Stimulated activated CD8-positive, alpha-beta memory T cell treated with anti-CD3 and anti-CD28 coated beads, Interleukin-7, amount 100 ng/mL, for 48 hours (primary cell): ENCODE measurements at places on chromosomes 11 and 22.

GRCh38 chr22:21762712-21763581 lies 27.4 kb upstream of the YPEL1 start:
- peak; percentile 21 for DNase-seq

DNA sequence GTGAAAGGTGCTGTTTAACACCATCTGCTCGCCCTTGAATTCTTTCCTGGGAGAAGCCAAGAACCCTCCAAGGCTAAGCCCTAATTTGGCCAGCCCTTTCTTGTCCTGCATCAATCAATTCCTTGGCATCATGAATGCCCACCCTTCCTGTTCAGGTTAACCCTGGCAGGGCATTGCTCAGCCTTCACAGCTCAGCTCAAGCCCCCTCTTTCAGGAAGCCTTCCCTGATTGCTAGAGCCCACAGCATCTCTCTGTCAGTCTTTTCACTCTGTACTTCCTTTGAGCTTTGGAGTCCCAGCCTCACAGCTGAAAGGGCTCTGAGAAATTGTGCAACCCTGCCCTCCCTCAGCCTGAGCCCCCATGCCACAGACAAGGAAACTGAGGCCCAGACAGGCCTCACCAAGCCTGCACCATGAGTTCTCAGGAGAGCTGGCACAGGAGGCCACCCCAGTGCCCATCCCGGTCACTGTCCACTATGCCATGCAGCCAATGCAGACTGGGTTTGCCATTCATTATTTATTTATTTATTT lies 16.9 kb downstream of the RPL3 start:
- DNase-seq, result no peak

DNA sequence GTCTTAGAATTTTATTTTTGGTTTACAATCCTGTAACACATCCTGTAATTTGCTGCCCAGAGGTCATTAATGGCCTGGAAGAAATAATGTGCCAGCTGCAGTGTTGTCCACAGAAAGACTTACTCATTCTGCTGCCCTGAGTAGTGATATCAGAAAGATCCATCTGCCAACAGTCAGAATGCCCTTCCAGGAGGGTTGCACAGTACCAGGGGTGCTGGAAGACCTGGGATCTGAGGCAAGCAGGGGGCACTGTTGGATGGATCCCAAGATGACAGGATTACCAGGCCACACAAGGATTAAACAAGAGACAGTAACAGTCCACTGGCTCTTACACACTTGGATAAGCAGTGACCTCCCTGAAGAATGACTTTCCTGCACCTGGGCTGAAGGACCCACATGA lies 93.8 kb upstream of the TOP3B start:
- DNase-seq, result no peak

- no peak for DNase-seq
Measured at GRCh38 chr11:117175104-117175503, 3.4 kb upstream of the SIDT2 start.

DNA sequence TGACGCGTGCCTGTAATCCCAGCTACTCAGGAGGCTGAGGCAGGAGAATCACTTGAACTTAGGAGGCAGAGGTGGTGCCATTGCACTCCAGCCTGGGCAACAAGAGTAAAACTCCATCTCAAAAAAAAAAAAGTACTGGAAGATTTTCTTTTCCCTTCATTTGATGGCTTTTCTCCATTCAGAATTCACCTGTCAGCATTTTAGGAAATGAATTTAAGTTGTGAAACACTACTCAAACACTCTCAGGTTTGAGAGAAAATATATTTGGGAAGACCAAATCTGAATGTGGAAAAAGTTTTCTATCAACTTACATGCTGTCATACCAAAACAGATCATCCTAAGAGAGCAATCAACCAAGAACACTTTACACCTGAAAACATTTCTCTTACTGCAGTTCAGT lies 2.7 kb downstream of the EIF4ENIF1 start:
- no peak for DNase-seq

GRCh38 chr11:104907521-104908185 lies 9.4 kb upstream of the CASP12 start:
- DNase-seq, result no peak

DNA sequence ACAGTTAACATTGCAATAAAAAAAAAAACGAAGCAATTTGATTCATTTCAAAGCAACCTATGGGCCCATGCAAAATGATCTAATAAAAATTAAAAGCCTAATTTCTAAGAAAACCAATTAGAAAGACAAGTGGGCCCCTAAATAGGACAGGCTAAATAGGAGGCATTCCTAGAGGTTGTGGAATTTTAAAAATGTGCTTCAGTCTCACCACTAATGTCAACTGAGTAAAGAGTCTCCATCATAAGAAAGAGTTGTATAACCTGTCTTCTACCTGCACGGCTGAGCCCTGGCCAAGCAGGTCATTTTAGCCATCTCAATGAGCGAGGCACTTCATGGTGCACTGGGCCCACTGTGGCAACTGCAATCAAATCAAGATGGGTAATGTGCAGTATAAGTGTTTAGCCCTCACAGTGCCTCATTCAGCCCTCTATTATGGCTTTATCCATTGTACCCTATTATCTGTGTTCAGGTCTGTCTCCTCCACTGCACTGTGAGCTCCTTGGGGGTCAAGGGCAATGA lies 76.4 kb downstream of the PRSS23 start:
- DNase-seq, result no peak

DNA sequence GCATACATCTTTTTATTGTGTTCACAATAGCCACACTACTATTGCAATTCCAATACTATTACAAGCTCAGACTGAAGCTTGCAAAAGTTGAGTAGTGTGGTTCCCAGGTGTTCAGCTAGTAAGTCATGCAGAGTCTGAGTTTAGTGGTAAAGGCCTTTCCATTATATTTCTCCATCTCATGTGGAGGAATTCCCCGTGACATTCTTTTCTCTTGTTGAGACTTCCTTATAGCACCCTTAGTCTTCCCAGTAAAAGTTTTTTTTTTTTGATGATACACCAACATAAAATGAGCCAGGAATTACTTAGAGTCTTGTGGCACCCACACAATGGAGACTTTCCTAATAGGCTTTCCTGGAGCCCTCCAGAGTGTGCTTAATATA lies 110.8 kb downstream of the UVRAG start:
- DNase-seq, result no peak

DNA sequence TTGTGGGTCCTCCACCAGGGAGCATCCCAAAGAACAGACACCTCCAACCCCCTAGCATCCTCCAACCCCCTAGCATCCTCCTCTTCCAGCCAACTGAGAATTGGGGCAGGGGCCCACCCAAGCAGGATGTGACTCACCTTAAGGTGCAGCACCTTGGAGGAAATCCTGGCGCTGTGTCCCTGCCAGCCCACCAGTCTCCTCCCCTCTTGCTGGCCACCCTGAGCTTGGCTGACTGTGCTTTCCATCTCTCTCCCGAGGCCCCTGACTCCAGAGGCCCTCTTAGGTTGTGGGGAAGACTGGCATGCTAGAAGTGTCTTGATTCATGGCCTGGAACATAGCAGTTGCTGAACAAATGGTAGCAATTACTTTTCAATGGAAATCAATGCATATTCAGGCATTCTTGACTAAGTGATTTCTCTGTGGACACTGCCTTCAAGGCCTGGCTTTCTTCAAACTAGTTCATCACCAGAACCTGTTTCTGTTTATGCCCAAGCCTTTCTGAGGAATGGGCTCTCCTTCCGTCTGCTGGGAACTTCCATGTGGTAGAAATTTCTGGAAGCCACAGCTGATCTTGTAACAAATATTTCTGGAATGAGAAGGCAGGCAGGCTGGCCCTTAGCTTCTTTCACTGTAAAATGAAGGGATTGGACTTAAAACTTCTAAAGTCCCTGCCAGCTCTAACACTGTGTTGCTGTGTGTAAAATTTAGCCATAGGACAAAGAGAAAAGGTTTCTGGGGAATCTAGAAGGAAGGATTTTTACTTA lies 60.5 kb downstream of the CEP164 start:
- DNase-seq, result no peak
